ENCODE measurements at places on chromosomes 7 and 10.

- no peak for DNase-seq
These were observed 85.5 kb downstream of the PARD3 start for GRCh38 chr10:34729619-34730018.

- DNase-seq = no peak
These were observed 253.3 kb downstream of the TNS3 start for GRCh38 chr7:47328392-47329319.

DNA sequence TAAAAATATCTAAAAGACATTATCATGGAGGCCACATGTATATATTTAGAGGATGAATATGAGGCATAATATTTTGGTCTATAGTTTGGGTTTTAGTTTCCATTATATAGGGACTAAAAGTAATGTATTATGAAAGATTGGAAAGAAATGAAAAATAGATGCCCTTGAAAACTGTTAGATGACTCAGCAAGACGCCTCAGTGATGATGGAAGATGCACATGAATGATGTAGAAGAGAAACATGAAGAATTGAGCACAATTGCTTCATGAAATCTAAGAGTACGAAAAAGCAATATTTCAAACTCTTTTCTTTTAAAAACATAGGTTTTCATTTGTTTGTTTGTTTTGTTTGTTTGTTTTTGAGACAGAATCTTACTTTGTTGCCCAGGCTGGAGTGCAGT lies 89.8 kb downstream of the ARL4A start:
- DNase-seq = no peak

DNA sequence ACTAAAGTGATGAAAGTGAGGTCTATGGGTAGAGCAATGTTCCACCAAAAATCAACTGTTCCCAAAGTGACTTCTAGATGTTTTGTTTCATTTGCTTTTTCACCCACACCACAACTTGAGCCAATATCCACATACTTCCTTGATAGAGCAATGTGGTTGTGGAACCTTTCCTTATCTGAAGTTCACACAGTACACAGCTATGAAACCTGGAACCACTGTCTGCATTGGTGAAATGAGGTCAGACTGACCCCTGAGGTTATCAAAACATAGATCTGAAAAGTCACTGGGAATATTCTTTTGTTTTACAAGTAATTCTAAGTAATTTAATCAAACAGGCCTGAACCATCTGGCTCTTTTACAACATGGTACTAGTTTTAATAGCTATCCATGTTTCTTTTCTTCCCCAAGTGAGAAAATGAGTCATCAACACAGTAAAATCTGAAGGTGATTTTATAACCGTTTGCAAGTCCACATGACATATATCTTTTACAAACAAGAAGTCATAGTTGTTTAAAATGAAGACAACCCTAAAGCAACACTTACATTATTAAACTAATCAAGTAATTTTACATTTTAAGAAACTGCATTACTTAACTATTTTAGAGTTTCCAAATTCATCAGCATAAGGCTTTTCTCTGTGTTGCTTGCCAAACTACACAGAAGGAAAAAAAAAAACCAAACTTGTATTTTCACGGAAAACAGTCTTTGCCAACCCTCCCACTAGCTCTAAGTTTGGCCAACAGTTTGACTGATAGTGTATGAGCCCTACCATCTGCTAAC lies 80.3 kb downstream of the LRRC17 start:
- no peak for DNase-seq

- DNase-seq = no peak
These were observed 138.9 kb downstream of the FRMD4A start for GRCh38 chr10:14191871-14192270.

- no peak for DNase-seq
These were observed 30.9 kb downstream of the TRIM8 start for GRCh38 chr10:102675011-102675665.

DNA sequence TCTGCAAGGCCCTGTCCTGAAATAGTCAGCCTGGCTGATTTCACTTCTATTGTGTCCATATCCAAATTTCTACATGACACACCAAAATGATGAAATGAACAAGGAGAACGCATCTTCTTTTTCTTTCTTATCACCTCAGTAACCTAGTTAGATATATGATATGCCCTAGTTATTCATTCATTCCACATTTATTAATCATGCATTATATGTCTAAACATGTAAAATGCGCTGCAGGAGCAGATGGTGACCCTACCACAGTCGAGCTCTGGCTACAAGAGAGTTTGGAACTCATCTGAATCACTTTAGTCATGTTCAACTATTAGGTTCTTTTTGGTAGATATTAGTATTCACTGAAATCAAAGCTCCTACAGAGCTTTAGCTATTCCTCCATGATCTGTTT lies 31.8 kb upstream of the VPS41 start:
- no peak for DNase-seq

DNA sequence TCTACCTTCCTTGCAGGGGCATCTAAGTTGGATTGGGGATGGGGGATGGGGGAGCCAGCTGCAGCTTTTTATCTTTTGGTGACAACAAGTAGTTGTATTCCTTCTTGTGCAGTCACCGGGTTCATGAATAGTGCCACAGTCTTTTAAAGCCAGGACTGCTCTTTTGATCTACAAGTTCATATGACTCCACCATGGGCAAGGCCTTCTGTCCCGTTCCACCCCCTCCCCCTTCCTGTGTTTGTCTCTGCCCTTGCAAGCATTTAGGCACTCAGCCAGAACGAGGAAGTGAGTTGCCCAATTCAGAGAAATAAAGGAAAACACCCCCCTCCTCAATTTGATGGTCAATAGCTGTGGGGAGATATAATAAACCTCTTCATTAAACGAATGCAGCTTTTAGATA lies 44.8 kb upstream of the EGR2 start:
- no peak for DNase-seq

GRCh38 chr10:5876181-5876768 lies 13.4 kb downstream of the ANKRD16 start:
- DNase-seq = no peak

DNA sequence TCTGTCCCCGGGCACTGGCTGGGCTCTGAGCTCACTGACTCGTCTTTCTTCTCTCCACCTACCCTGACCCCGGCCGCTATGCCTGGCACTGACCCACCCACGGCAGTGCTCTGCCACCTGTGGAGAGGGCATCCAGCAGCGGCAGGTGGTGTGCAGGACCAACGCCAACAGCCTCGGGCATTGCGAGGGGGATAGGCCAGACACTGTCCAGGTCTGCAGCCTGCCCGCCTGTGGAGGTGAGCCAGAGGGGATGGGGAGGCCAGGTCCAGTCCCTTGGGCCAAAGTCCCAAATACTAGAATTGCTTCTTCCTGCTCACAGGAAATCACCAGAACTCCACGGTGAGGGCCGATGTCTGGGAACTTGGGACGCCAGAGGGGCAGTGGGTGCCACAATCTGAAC lies 27.3 kb downstream of the TBATA start:
- DNase-seq = no peak

- DNase-seq = no peak
These were observed 125.0 kb upstream of the AKR1E2 start for GRCh38 chr10:4701016-4701415.

- DNase-seq = no peak
These were observed 164.3 kb upstream of the SVIL start for GRCh38 chr10:29798921-29799690.

DNA sequence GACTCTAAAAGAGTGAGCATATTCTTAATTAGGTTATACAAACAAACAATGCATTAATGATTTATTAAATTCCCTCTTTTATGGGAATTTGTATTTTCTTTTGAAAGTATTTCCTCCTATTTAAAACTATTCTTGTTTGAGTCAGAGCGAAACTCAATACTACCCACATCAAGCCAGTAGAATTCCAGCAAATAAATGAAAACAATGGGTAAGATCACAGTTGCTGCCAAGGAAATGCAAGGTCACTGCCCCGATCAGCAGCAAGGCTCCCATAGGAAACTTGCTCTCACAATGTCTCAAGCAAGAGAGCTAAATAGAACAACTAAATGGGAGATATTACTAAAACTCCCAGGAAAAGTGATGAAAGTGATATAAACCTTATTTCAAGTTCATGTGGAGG lies 206.3 kb downstream of the THSD7A start:
- no peak for DNase-seq

DNA sequence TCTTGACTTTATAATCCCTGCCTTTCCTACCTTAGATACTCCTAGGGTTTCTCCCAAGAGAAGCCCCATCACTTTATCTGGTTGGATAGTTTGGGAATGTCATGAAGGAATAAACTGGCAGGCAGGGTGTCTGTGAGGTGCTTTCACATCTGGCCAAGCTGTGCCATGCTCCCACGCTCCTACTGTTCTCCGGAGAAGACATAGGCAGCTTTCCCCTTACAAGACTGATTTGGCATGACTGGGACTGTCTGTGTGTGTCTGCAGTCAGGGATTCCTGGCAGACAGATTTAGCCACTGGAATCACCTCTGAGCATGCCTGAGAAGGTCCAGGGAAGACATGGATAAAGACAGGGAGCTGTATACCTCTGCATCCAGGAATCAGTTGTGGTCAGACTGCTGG lies 45.3 kb downstream of the HK1 start:
- no peak for DNase-seq

DNA sequence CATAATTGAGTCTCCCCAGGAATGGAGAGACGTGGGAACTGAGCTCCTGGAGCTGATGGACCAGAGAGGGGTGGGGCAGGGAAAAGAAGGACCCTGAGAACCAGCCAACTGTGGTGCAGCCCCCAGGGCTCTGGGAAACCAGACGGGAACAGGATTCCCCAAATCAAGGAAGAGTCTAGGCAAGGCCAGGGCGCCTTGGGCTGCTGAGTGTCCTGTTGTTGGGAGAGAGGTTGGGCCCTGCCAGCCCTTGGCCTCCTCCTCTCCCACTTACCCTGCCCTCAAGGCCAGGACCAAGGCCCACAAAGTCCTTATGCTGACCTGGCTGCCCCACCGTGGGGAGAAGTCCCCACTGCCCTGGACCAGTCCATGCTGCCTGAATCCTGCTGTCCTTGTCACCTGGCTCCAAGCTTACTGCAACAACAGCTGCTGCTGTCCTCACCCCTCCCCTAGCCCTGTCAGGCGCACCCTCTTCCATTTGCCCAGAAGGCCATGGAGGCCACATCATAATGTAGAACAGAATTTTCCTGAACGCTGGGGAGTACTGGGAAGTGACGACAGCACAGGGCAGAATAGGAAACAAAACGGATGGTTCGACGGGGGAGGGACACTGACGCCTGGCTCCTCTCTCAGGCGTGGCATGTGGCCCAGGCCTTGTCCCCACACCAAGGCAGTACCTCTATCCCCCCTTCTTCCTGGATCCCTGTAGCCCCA lies 132.9 kb upstream of the ZMIZ1 start:
- no peak for DNase-seq

DNA sequence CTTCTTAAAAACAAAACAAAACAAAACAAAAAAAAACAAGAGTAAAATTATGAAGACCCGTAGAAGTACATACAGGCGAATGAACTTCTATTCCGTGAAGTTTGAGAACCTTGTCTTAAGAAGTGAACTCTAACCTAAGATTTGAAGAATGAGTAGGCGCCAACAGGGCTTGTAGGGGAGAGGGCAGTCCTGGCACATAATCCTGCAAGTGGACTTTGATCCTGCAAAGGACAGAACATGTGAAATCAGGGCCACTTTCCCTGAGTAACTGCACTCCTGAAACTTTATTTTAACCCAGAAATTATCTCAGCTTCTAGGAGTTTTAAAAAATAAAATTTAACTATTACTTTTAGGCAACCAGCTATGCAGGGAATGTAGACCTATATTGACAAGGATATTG lies 62.0 kb downstream of the GNAT3 start:
- no peak for DNase-seq

DNA sequence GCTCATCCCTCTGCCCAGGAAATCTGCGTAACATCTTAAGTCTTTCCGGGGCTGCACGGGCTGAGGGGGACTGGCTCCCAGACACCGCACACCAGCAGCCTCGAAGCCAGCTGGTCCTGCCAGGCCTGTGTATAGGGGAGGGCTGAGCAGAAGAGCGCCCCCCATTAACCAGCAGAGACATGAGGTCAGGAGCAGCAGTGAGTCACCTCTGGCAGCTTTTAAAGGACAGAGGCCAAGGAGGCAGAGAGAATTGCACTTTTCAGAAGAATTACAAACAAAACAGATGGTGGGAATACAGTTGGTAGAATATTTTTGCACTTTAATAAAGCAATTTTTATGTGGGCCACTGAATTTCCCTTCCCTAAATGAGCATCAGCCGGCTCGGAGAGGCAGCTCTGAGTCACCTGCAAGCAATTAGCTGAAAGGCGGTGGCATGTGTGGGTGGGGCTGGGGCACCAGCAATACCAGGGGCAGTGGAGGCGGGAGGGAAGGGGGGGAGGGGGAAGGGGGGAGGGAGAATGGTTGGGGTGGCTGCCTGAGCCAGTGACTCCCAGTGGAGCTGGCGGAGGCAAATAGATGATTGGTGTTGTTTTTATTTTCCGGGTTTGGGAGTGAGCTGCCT lies 39.1 kb downstream of the GOLGA7B start:
- DNase-seq = no peak

GRCh38 chr7:73537051-73537450 lies 15.0 kb upstream of the BAZ1B start:
- no peak for DNase-seq

- DNase-seq = no peak
These were observed 53.7 kb downstream of the KMT2E start for GRCh38 chr7:105067691-105068090.

DNA sequence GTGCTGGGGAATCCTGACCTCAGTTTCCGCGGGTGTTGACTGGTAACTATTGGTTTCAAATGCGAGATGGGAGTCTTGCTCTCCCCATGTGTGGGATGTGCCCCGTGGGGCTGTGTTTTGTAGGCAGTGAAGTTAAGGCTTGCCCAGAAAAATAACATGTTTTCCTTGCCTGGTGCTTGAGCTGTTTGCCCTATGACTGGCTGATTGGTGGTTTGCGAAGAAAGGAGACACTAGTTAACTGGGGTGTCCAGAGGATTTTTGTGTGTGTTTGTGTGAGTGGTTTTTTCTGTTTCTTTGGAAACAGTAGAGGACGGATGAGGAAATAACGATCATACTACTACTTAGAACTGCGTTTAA lies 61.9 kb downstream of the CREB5 start:
- DNase-seq = no peak

DNA sequence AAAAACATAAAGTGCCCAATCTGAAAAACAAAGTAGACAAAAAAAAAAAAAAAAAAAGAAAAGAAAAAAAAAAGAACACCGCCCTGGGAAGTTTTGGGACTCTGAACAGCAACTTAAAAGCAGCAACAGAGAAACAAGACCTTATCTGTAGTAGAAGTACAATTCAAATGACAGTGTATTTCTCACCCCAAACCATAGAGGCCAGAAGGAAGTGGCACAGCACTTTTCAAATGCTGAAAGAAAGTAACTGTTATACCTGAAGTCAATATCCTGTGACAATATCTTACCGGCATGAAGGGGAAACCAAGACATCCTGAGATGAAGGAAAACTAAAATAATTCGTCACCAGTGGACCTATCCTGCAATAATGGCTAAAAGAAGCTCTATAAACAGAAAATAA lies 112.1 kb downstream of the DNAJC1 start:
- DNase-seq = no peak

GRCh38 chr10:69160809-69161241 lies 19.2 kb upstream of the SUPV3L1 start:
- DNase-seq = no peak
